ENCODE measurements at places on chromosomes 7 and 10.

- no peak for DNase-seq
Observed at GRCh38 chr7:1516586-1517251, 12.5 kb upstream of the INTS1 start.

- no peak for DNase-seq
Observed at GRCh38 chr10:33569702-33570101, 235.2 kb upstream of the NRP1 start.

GRCh38 chr10:114732931-114733330 is 74.9 kb upstream of the ABLIM1 start:
- no peak for DNase-seq

DNA sequence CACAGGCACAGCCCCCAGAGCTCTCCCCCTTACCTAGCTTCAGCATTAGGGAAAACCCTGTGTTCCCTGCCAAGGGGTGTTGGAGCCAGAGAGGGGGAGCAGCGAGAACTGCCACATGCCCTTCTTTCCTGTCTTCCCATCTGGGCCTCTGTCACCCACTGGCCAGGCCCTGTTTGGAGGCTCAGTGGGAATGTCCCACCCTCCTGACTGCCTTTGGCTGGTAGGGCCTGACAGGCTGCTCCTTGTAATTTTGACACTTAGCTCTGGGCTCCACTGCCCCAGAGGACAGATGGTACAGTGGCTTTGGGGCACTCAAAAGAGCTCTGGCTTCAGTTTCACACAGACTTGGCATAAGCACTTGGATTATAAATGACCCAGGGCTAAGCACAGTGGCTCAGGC is 50.6 kb downstream of the GRID2IP start:
- no peak for DNase-seq

- peak; percentile 42 for DNase-seq
Observed at GRCh38 chr7:4386190-4386589, 295.9 kb upstream of the FOXK1 start.

DNA sequence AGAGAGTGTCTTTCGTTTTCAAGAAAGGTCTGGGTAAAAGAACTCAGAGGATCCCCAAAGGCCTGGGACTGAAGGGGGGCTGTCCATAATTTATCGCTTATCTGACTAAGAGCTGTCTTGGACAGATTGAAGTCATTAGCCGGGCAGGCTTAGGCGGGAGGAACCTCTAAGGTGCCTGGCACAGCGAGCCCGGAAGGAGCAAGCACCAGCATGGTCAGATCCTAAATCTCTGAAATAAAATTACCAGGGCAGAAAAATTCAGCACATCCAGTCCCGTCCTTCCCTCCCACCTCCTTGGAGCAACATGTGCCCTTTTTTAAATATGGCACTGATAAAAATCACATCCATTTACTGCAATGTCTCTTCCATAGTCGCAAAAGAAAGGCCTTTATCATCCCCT is 86.8 kb downstream of the FAM204A start:
- no peak for DNase-seq

DNA sequence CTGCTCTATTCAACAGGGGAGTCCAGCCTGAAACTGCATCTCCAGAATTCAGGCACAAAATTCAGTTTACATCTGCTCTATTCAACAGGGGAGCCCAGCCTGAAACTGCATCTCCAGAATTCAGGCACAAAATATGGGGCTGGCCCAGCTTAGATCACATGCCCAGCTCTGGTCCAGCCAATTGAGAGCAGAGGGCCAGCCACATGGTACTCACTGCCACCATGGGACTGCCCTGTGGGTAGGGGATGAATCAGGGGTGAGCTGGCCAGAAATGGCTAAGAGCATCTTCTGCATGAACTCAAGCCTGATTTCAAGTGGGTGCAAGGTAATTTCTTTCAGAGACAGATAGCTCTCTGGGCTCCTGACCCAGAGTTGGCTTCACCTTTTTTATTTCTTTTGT is 156.6 kb upstream of the LYZL2 start:
- no peak for DNase-seq

DNA sequence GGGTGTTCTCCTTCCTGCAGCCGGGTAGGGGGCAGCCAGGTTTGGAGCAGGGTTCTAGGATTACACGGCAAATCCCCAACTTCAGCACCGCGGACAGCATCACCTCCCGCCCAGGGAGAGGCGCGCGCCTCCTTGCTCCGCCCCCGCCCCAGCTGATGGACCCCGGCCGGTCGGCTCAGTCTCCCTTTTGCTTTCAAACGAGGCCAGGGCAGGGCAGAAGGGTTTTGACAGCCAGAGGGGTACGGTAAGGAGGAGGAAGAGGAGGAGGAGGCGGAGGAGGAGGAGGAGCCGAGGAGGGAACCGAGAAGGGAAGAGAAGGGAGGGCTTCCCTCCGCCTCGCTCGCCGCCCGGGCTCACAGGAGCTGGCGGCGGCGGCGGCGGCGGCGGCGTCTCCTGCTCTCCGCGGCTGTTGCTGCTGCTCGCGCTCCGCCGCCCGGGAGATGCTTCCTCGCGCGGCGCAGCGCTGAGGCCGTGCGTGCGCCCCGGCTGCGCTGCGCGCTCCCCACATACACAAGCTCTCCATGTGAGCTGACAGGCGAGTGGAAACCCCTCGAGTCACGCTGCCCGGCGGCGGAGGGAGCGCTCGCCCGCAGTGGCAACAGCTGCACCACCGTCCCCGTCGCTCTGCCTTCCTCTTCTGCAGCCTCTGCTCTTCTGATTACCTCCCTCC is 615 bp upstream of the CNTNAP2 start:
- peak; percentile 93 for DNase-seq

DNA sequence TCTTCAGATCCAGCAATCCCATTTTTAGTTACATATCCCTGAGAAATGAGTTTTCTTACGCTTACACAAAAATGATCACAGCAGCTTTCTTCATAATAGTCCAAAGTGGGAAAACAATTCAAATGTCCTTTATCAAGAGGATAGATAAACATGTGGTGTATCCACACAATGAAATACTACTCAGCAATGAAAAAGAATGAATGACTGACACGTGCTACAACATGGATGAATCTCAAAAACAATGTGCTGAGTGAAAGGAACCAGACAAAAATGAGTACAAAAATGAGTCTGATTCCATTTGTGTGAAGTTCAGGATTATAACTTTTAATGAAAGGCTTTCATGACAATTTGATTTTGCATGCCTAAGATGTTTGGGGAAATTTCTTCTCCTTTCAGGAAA is 139.1 kb downstream of the WNT2 start:
- no peak for DNase-seq

DNA sequence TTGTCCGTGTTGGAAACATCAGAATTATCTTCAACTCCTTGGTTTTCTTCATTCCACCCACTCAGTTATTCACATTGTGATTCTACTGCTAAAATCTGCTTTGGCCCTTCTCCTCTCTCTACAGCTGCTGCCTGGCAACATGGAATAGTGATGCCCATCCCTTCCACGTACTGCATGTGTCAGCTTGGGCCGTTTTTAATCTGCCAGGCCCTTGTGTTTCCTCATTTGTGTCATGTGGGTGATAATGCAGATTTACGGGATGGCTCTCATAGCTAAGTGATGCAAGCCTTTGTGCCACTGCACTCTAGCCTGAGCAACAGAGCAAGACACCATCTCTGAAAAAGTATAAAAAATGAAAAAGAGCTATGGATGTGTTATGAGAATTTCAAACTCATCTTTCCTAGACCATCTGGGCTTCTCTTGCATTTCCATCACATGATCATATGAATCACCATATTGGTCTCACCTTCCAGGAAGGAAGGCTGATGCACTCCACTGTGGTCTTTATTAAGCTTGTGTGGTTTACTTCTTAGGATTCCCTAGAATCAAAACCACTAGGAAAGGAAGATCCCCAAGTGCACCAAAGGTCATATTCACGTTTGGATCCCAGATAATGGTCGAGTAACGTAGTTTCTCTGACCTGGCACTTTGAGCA is 20.6 kb upstream of the CELF2 start:
- DNase-seq, result no peak

- DNase-seq, result no peak
Observed at GRCh38 chr7:128948976-128949760, 11.4 kb downstream of the IRF5 start.

DNA sequence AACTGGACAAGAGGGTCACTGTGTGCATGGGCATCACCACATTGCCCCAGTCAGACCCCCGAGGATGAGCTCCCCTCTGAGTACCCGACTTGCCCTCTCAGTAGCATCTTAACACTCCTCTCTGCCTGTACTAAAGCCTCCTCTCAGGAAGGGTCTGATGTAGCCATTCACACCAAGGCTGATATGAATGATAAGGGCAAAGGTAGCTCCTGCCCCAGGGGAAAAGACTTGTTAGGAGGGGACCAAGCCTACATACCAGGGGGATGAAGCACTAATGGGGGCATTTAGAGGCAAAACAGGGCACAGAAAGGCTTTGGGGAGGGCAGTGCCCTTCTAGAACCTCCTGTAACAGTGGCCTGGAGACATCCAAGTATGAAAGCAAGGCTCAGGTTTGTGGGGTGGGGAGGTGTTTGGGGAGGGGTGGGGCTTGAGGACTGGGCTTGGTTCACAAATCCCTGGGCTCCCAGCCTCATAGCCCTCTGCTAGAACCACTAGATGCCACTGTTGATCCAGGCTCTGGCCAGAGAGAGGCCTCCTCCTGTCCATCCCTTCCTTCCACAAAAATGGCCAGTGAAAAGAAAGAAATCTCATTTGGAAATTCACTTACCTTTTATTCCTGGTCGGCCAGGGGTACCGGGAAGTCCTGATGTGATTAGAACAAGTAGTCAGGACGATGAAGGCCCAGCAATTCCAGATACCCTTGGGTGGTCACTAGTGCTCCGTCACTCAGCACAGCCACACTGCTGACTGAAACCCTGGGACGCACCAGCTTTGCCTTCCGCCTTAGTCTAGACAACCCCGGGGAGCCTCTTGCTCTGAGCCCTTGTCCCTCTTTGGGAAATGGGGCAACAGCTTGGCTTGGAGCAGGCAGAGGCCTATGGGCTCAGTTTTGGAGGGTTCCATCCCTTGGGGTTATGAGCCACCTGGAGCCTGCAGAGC is 40.3 kb downstream of the COL17A1 start:
- peak; percentile 46 for DNase-seq

GRCh38 chr7:2814946-2815874 is 28.9 kb downstream of the GNA12 start:
- no peak for DNase-seq

DNA sequence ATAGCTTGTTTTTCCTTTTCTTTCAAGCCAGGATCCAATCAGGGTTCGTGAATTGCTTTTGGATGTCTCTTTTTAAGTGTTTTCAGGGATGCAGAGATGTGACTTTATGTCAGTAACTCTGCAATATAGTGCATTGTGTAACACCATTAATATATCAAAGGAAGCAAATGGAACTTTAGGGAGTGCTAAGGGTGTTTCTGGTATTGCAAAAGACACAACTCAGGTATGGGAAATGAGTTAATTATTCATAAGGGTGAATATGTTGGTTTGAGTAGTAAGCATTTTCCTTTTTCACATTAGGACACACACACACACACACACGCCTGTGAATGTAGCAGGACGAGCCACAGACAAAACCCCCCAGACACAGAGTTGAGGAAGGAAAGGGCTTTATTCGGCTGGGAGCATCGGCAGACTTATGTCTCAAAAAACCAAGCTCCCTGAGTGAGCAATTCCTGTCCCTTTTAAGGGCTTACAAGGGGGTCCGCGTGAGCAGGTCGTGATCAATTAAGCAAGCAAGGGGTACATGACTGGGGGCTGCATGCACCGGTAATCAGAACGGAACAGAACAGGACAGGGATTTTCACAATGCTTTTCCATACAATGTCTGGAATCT is 31.8 kb upstream of the GSDME start:
- no peak for DNase-seq

- DNase-seq, result no peak
Observed at GRCh38 chr10:73168465-73168803, 515 bp downstream of the FAM149B1 start.

DNA sequence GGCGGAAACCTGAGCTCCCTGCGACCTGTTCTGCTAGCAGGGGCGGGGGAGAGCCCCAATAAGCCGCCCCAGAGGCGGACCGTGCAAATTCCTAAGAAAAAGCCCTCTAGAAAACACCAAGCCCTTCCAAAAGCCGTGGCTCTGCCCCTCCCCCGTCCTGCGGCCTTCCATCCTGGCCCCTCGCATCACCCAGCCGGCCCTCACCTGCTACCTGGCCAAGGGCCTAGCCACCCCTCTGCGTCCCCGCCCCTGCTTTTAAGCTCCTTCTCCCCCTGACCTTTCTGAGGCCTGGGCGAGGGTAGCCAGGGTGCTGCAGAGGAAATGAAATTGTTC is 24.9 kb downstream of the SKIDA1 start:
- DNase-seq, result no peak

DNA sequence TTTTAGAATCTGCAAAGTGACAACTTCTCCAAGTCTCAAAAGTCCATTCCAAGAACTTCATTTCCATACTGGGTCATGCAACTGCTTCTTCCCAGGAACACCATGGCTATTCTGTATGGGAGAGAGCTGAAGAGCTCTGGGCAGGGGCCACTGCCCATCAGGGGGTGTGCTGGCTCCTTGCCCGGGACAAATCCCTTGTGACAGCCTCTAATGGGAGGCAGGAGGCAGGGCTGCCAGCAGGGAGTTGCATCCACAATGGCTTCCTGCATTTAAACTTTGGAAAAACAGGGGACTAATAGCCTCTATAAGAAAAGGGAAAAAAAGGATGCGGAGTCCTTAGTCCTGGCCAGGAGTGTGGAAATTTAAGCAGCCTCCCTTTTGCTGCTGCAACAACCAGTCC is 18.4 kb upstream of the FRMD4A start:
- no peak for DNase-seq

Measured in stomach (tissue), 19 donors.